ENCODE measurements at places on chromosomes 6 and 20.

DNA sequence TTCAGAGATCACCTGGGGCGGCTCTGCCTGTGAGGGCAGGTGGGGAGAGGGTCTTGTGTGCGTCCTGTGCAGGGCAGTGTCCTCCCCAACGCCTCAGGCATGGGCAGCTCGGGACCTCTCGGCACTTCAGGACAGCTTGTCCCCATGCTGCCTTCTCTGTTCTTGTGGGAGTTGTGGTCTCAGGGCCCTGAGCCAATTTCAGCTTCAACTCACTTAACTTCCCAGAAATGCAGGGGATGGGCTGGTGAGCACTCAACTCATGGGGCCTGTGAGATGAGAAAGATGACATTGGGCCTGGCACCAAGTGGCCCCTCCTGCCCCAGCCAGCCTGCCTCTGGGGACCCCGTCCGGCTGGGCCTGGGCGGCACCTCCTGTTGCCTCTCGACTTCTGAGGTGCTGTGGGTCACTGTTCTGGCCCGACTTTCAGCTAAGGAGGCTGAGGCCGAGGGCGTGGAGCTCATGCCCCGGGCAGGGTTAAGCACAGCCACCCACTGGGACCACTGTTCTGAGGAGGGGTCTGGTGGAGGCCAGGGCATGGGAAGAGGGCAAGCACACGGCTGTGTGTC, 6.7 kb downstream of the RGS19 start:
- no peak for DNase-seq

- DNase-seq: no peak
These were observed 231.4 kb downstream of the BMP2 start for GRCh38 chr20:6998909-6999308.

DNA sequence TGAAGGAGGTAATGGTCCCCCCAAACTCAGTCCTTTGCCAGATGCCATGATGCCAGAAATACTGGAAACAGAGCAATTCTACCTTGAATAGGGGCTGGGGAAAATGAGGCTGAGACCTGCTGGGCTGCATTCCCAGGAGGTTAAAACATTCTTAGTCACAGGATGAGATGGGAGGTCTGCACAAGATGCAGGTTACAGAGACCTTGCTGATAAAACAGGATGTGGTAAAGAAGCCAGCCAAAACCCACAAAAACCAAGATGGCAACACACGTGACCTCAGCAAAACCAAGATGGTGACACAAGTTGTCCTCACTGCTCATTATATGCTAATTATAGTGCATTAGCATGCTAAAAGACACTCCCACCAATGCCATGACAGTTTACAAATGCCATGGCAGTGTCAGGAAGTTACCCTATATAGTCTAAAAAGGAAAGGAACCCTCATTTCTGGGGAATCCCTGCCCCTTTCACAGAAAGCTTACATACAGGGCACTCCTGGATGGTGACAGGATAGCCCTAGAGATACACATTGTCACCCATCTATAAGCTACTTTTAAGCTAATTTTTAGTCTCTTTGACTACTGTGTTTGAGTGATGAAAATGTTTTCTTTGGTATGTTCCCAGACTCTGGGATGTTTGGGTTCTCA, 979.7 kb downstream of the TBC1D32 start:
- DNase-seq: no peak

DNA sequence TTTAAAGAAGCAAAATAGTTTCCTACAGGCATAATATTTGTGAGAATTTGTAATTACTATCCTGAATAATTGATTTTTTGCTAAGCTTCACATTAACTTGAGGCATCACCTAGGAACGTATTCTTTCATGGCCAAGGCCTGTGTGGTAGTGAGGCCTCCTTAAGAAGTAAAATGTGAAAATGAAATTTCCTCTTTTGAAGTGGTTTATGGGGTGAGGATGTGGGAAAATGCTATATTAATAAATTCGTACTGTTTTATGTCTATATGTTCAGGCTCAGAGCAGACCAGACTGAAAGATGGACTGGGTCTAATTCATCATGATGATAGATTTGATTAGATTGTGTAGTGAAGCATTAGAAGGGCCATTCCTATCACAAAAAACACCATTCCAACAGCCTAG, 33.1 kb downstream of the MYLIP start:
- no peak for DNase-seq

- DNase-seq: peak; percentile 17
These were observed 28.6 kb downstream of the PPARD start for GRCh38 chr6:35370785-35371493.

- DNase-seq: no peak
These were observed 637 bp downstream of the TRPC4AP start for GRCh38 chr20:35091816-35092523.

DNA sequence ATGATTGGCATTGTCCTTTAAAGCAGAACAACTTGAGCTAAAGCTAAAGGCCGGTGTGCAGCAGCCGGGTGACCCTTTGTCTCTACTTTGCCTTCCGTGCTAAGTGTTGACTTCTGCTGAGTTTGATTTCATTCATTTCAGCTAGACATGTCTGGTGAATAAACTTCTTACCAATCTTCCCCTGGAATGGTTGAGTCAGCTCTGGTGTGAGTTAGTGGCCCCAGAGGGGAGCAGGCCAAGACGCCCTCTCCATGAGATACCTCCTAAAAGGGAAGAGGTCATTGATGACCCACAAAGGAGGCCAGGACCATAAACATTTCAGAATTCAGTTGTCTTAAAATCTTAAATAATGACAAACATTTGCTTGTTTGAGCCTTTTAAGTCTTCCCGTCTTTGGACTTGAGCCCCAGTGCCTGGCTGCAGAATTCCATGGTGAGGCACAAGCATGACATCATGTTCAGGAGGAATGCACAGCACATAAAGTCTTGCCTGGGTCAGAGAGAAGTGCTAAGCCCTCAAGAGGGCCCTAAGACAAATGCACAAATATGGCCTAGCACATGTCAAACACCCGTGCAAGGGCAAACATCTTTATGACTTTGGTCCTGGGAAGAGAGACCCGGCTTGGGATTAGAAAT, 96.3 kb upstream of the NEDD9 start:
- no peak for DNase-seq

DNA sequence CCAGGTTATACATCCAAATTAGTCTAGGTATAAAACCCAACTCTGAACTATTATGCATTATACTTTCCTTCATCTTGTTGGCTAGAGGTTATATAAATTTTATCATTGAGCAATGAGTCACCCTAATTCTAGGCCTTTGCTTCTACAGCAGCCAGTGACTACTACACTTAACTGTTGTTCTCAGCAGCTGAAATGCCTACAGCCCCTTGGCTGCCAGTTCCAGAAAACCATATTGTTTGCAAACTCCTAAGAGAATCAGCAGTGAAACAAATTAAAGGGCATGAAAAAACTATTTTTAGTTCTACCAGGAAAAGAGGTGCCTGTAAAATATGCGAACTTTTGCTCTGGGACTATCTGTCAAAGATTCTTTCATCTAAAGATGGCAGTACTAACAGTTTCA, 292.8 kb downstream of the FRK start:
- DNase-seq: no peak

DNA sequence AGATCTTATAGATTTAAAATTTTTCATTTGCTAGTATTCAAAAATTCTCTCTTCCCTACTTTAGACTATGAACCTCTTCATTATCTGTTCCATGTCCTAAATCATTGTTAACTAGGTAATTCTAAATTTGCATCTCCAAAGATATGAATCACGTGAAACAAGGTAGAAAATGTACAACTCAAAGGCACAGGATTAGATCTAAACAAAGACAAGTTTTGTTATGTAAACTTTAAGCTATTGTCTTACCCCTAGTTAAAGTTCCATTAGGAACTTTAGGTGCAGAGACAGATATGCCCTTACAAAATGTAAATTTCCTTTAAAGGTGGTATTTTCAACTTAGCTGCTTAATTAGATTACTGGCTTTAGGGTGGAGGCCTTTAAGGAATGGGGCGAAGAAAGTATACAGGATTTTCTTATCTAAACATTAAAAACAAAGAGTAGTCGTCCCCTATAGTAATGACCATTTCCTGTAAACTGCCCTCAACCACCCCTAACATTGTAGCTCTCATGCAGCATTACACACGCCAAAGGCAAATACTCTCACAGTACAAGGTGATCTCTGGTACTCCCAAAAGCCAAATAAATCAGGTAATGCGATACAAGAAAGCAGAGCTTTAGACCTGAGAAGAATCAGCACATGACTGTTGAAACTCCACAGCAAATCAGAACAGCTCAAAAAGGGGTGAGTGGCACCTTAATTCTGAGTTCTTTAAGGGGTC, 57.4 kb upstream of the MRAP2 start:
- no peak for DNase-seq

- DNase-seq: peak; percentile 7
These were observed 20.8 kb upstream of the CHRNA4 start for GRCh38 chr20:63381781-63382431.

GRCh38 chr6:156765117-156765516, 12.1 kb upstream of the ARID1B start:
- DNase-seq: no peak

GRCh38 chr6:167510648-167511047, 185.8 kb downstream of the TTLL2 start:
- no peak for DNase-seq

DNA sequence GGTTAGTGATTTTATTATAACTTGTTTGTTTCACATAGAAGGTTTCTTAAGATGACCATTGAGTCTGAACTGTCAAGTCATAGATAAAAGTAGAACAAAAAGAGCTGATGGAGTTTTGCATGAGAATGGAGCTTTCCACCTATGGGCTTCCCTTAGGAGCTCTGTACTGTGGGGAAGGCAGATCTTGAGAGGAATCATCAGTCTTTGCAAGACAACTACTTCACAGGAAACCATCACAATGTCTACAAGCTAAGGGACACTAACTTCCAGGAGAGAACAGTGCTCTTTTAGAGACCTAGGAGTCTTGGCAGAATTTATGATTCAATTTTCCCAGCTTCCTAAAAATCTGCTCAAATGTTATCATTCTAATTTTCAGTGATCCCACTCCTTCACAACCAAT, 78.2 kb downstream of the FBXO5 start:
- DNase-seq: no peak

GRCh38 chr6:48747471-48747870, 636.5 kb upstream of the PTCHD4 start:
- DNase-seq: no peak

DNA sequence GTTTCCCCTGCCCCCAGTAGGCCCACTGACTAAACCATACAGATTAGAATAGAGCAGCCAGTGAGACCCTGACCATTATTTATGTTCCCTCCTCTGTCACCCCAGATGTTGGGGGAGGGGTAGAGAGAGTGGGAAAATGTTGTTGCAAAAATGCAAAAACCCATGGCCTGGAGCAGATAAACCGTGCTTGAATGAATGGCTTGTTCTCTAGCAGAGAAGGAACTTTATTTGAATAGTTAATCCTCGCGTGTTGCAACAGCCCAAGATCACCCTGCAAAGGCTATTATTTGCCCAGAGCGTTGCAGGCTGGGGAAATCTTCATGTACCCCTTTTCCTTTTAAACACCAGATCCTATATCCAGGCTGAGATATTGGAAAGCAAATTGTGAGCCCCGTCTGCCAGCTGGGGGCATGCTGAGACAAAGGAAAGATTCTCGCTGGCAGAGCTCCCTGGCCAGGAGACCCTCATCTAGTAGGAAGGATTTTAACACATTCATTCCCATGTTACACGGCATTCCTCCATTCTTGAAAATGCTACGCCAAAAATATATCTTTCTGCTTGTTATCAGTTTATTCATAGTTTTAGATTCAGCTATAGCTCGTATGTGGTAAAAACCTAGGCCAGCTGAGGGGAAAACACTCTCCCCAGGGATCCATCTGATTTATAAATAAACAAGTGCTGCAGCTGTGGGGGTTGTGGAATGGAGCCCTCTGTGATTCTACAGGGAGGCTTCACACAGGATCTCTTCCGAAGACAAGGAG, 53.0 kb downstream of the LINC00237 start:
- no peak for DNase-seq

DNA sequence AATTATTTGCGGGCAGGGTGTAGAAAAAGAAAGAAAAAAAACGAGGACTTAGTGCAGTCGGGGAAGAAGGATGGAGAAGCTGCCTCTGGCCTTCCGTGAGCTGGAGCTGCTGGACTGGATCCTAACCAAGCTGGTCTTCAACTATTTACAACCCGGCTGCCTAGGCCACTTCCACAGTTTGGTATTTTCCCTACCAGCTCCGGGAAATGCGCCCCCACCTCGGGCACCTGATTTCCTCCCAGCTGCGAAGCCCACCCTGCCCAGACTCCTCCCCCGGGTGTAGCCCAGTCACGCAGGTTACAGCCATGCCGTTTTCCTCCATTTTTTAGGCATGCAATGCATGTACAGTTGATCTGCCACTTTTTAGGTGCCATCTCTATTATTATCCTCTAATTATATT, 21.2 kb downstream of the THEMIS start:
- no peak for DNase-seq

DNA sequence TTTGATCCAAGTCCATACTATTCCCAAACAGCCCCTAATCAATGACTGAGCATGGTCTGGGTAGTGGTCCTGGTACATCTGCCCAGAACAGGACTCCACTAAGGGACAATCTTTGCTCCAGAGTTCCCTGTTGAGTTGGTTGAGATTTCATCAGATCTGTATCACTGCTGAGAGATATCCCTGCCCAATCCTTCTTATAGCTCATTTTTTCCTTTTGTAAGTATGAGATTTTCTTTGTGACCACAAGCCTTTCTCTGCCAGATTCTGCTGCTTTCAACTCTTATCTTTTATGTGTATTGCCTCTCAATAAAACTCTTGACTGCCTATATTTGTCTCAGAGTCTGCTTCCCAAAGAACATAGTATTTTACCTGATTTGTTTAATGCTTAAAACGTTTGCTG, 46.2 kb upstream of the LAMA2 start:
- DNase-seq: no peak

All from CMK (cell line).